ENCODE measurements at places on chromosomes 6 and 20. TPM values are rescaled to one million over a fixed set of nuclear protein-coding genes. Genes with fewer than 3 reads are reported as not detected.

Gene LST1
- not detected for total RNA-seq

Gene RPL10A
- total RNA-seq: 789 TPM

Gene CD93
- not detected for total RNA-seq

- no peak for DNase-seq
- H3K4me3 ChIP-seq: no peak overlapping the region
- no peaks in the 10 kb centered on the region for H3K27me3 ChIP-seq
- H3K36me3 ChIP-seq: peaks cover 6% of the 10 kb centered on the region
- no peaks in the 10 kb centered on the region for H3K4me1 ChIP-seq
- no peak overlapping the region for H3K27ac ChIP-seq
Observed at GRCh38 chr6:10583509-10583901, 62.4 kb downstream of the GCNT2 start.

DNA sequence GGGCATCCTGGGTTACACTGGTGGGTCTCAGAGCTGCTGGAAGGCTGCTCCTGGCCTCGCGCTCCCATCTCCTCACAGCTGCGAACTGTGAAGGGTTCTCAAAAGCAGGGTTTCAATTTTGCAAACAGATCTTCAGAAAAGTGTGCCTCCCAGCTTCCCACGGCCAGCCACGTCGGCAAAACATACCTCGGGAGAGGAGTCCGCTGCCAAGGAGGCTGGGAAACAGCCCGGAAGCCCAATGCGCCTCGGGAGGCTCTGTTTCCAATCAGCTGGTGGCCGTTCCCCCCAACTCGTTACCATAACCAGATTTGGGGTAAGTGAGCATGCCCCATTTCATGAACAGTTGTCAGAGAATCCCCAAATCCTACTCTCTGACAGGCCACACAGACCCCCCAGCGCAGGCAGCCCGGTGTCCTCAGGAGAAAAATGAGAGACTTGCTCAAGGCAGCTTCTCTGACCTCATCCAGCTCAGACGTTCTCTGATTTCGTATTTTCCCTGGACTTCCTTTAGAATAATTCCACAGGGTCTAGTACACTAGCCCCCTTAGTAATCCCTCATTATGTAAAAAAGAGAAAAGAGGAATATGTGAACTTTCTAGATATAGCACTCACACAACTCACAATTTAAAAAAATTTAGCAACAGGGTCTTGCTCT lies 98.4 kb downstream of the SNX5 start:
- DNase-seq: no peak
- no peaks in the 10 kb centered on the region for H3K36me3 ChIP-seq

DNA sequence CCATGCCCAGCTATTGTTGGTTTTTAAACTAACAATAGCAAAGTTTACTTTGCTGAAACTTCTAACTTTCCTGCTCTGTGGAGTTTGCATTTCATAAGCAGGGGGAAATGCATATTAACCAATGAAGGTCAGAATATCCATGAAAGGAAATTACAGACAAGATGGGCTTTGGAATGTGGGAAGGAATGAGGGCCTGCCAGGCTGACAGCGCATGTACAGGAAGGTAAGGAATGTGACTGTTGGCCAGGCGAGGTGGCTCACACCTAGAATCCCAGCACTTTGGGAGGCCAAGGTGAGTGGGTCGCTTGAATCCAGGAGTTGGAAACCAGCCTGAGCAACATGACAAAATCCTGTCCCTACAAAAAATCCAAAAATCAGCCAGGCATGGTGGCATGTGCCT lies 49.6 kb downstream of the CDK5RAP1 start:
- no peak overlapping the region for H3K4me3 ChIP-seq
- DNase-seq: no peak
- H3K27me3 ChIP-seq: no peaks in the 10 kb centered on the region

DNA sequence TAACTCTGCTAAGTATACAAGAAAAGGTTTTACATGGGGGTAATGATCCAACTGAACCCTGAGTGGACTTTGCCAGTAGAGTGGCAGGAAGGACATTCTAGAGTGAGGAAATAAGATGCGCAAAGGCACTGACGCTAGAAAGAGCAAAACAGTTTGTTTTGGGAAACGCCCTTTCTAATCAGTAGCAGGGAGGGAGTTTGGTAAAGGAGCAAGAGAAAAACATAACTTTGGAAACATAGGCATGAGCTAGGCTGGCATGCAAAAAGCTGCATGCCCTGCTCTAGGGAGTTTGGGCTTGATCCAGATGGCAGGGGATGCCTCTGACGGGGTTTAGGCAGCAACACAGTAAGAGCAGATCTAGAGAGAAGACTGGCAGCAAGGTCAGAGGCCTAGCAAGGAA lies 135.2 kb downstream of the DST start:
- H3K4me1 ChIP-seq: peaks cover 13% of the 10 kb centered on the region
- no peak overlapping the region for H3K27ac ChIP-seq
- no peak overlapping the region for H3K4me3 ChIP-seq
- H3K27me3 ChIP-seq: no peaks in the 10 kb centered on the region

- no peak for DNase-seq
- no peak overlapping the region for H3K27ac ChIP-seq
- no peak overlapping the region for H3K4me3 ChIP-seq
- H3K4me1 ChIP-seq: peaks cover 10% of the 10 kb centered on the region
- H3K36me3 ChIP-seq: no peaks in the 10 kb centered on the region
Observed at GRCh38 chr6:14309516-14309915, 191.9 kb downstream of the CD83 start.

DNA sequence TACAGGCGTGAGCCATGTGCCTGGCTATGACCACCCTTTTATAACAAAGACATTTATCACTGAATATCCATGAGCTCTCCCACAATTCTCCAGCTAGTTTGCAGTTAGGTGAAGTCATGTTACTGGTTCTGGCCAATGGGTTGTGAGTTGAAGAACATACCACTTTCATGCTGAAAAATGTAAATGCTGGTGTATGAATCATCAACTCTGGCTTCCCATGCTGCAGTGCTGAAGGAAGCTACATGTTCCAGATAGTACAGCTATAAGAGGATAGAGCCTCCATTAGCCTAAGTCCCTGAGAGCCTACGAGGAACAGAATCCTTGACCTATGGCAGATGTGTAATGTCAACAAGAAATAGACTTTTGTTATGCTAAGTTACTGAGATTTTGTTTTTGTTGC lies 180.4 kb downstream of the BTBD9 start:
- H3K27me3 ChIP-seq: no peaks in the 10 kb centered on the region
- no peaks in the 10 kb centered on the region for H3K4me1 ChIP-seq
- no peak overlapping the region for H3K27ac ChIP-seq
- no peaks in the 10 kb centered on the region for H3K36me3 ChIP-seq
- no peak overlapping the region for H3K4me3 ChIP-seq

DNA sequence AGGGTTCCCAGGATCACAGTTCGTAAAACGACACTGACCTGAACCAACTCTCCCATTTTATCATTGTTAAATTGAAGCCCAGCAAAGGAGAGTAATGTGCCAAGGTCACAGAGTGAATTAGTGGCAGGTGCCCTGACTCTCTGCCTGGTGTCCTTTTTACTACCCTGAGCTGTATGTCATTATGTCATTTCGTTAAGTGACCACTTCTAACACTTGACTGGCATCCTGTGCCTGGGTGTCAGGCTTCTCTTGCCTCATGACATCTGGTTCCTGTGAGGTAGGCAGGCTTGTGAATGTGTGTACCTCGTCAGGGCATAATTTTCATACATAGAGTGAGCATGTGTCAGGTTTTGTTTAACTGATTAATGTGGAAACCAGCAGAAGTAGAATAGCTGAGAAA lies 48.6 kb downstream of the RALY start:
- H3K27ac ChIP-seq: no peak overlapping the region
- H3K4me3 ChIP-seq: no peak overlapping the region
- no peaks in the 10 kb centered on the region for H3K27me3 ChIP-seq
- peaks cover 38% of the 10 kb centered on the region for H3K4me1 ChIP-seq

DNA sequence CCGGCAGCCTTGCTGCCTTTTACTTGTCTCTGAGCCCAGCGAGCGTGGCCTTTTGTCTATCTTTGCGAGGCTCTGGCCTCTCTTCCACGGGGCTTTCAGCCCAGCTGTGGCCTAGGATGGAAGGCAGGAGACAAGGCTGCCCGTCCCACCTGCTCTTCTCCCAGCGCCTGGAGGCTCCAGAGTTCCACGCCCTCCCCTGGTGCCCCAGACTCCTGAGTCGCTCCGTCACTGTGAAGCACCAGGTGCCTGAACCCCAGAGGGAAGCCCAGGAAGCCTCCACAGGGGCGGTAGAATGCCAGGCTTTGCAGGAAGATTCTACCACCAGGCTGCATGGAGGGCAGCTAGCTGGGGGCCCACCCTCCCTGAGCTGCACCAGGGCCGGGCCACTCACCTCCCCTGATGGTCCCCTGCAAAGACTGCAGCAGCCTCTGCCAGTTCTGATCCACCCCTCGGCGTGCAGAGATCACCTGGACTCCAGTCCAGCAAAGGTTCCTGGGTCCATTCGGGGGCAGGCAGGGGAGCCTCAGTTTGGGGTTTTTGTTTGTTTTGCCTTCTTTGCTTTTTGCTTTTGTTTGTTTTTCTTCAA lies 384.6 kb downstream of the CDH4 start:
- H3K4me3 ChIP-seq: no peak overlapping the region
- peaks cover 63% of the 10 kb centered on the region for H3K27me3 ChIP-seq

DNA sequence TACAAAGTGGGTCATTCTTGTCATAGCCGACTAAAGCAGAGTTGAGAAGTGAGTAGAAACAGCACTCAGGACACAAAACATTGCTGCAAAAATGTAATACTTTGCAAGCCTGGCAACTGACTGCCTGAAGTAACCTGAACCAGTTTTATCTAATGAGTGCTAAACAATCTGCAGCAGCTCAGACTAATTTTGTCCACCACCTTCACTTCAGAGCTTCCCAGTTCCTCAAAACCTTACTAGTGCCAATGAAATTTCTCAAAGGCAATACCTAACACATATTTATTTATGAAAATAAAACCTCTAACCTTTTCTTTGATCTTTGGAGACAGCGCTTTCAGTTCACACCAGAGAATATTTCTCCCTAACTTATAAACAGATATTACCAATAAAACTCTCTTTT lies 56.7 kb upstream of the FKBP1C start:
- H3K4me3 ChIP-seq: no peak overlapping the region
- no peak overlapping the region for H3K27ac ChIP-seq
- no peak for DNase-seq
- no peaks in the 10 kb centered on the region for H3K4me1 ChIP-seq
- no peaks in the 10 kb centered on the region for H3K36me3 ChIP-seq

DNA sequence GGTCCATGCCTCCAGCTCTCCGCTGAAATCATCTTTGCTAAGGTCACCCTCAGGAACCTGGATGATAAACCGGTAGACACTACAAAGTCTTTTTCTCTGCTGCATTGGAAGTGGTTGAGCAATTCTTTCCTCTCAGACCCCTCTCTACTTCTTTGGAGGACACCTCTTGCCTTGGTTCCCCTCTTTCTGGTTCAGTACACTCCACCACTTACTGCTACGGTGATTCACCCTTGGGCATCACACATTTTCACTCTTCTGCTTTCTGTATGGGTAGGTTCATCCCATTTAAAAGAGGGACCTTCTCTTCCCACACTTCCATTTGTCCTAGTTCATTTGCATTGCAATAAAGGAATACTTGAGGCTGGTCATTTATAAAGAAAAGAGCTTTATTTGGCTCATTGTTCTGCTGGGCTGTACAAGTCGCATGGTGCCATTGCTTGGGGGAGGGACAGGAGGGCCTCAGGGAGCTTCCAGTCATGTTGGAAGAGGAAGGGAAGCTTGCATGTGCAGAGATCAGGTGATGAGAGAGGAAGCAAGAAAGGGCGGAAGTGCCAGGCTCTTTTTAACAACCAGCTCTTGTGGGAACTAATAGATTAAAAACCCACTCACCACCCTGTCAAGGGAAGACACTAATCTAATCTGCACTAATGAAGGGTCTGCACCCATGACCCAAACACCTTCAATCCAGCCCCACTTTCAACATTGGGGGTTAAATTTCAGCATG lies 149.7 kb upstream of the TMEM170B start:
- H3K27ac ChIP-seq: no peak overlapping the region
- no peaks in the 10 kb centered on the region for H3K27me3 ChIP-seq
- peaks cover 4% of the 10 kb centered on the region for H3K4me1 ChIP-seq
- H3K36me3 ChIP-seq: no peaks in the 10 kb centered on the region
- H3K4me3 ChIP-seq: no peak overlapping the region

DNA sequence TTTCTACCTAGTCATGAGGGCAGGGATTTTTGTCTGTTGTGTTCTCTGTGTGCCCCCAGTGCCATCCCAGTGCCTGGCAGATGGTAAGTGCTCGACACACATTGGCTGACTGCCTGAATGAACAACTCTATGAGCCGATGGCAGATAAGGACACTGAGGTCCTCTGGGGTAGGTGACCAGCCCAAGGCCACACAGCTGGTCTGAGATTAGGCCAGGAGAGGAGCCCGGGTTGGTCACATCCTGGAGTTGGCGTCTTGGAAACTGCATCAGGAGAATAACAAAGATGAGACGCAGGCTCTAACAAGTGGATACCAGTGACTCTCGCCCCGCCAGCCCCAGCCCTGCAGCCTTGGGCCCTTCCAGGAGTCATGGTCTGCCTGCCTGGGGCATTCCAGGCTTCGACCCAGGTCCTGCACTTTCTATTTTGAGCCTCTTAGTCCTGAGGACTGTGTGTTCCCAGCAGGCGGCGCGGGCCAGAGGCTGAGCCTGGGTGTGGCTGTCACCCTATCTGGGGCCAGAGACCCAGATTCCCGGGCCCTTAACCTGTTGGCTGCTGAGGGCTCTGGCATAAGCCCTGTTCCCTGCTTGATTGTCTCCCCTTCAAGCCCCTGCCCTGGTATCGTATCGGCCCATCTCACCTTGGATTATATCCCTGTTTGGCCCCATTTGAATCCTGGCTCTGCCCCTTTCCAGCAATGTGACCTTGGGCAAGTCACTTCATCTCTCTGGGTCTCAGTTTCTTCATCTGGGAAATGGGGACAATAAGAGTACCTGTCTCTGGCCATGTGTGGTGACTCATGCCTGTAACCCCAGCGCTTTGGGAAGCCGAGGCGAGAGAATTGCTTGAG lies 88.3 kb downstream of the CEBPB start:
- H3K36me3 ChIP-seq: peaks cover 5% of the 10 kb centered on the region
- no peaks in the 10 kb centered on the region for H3K27me3 ChIP-seq
- H3K27ac ChIP-seq: peak overlapping the region; percentile 12

DNA sequence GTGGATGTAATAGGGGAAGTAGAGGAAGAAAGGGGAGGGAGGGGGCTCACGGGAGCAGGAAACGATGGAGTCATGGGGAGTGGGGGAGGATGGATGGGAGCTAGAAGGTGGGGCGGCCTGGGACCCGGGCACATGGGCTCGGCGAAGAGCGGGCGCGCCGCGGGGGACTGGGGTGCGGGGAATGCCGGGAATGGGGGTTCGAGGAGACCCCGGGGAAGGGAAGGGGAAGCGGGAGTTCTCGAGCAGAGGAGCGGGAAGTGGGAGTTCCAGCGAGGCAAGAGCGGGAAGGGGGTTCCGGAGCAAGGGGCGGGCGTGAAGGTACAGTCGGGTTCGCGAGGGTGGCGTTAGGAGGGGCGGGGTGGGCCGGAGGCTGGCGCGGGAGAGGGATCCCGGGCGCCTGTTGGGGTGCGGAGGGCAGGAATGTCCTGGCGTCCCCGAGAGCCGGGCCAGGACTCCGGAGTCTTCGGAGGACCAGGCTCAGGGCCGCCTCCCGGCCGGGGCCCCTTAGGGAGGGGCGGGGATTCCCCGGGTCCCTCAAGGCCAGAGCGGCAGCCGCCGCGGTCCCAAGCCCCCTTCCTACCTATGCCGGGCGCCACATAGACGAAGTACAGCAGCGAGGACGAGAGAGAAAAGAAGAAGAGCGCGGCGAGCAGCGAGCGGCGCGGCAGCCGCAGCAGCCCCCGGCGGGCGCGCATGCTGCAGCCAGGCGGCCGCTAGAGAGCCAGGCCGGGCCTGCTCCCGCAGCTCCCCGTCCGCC lies 504 bp downstream of the B4GALT5 start:
- peak overlapping the region; percentile 89 for H3K27ac ChIP-seq
- peaks cover 34% of the 10 kb centered on the region for H3K36me3 ChIP-seq
- peaks cover 48% of the 10 kb centered on the region for H3K4me1 ChIP-seq

- no peaks in the 10 kb centered on the region for H3K36me3 ChIP-seq
- no peaks in the 10 kb centered on the region for H3K27me3 ChIP-seq
- DNase-seq: no peak
- H3K4me1 ChIP-seq: peaks cover 12% of the 10 kb centered on the region
- peak overlapping the region; percentile 4 for H3K27ac ChIP-seq
Observed at GRCh38 chr6:152423216-152424103, 213.7 kb downstream of the SYNE1 start.
